Frontal cortex (tissue), 4 donors: ENCODE measurements at places on chromosomes 11 and 22. TPM values are rescaled to one million over a fixed set of nuclear protein-coding genes. Genes with fewer than 3 reads are reported as not detected.

DNA sequence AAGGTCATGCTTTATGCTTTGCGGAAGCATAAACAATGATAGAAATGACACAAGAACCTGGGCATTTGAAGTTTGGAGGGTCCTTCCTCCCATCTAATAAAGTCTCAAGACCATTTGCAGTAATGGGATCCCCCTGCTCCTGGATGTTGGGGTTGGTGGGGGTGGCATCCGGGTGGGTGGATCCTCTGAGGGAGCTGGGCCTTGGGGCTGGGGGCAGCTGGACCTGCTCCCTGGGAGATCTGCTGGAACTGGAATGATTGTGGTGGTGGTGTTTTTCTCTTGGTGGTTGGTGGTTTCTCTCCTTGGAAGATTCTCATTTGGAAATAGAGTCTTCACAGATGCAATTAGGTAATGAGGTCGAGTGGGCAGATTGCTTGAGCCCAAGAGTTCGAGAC is 2.2 kb upstream of the NAP1L4 start:
- no peak for DNase-seq

DNA sequence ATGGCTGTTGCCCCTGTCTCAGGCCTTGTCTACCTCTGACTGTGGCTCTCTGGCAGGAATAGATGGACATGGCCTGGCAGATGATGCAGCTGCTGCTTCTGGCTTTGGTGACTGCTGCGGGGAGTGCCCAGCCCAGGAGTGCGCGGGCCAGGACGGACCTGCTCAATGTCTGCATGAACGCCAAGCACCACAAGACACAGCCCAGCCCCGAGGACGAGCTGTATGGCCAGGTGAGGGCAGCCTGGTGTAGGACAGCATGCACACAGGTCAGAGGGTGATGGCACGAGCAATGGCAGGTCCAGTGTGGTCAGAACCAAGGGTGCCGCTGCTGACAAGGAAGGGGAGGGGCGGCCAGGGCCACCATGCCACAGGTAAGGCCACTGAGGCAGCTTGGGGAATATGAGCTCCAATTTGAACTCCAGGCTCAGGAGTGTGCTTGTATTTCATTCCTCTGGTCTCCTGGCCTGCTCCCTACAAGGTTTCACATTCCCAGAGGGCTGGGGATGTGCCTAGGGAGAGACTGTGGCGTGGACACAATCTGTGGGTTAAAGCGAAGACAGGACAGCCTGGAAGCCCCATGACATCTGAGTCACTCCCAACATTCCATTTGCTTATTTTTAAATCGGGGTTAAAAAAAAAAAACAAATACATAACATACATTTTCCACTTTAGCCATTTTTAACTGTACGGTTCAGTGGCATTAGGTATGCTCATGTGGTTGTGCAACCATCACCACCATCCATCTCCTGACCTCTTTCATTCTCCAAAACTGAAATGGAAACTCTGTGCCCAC is 562 bp downstream of the FOLR3 start:
- no peak for DNase-seq

DNA sequence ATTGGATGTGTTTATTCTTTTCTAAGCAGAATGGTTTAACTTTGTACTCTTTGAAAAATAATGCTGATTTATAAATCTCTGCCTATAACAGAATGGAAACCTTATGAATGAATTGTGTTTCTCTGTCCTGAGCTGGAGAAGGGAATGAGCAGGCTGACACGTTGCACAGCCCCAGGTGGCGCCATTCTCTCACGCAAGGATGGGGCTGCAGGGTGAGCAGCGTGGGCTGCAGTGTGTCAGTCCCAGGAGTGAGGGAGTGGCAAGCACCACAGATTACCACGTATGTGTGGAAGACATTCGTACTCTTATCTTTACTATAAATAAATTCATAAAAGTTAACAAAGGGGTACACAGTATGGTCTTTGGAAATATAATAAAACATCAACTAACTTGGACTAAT is 33.4 kb downstream of the FDX1 start:
- no peak for DNase-seq

DNA sequence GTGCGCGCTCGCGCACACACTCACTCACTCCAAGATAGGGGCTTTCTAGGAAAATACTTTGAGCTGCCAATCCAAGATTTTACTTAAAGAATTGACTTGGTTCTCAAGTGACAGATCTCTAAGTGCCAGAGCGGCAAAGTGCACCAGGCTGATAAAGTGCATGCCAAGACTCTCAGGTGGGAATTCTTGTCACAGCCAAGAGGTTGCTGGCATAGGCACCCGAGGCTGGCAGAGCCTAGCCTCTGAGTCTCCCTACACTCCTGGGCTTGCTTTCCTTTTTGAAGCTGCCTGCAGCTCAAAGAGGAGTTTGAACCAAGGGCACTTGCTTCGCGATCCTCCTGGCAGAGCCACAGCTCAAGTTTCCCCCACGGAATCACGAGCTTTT is 2.5 kb upstream of the ADM start:
- no peak for DNase-seq

DNA sequence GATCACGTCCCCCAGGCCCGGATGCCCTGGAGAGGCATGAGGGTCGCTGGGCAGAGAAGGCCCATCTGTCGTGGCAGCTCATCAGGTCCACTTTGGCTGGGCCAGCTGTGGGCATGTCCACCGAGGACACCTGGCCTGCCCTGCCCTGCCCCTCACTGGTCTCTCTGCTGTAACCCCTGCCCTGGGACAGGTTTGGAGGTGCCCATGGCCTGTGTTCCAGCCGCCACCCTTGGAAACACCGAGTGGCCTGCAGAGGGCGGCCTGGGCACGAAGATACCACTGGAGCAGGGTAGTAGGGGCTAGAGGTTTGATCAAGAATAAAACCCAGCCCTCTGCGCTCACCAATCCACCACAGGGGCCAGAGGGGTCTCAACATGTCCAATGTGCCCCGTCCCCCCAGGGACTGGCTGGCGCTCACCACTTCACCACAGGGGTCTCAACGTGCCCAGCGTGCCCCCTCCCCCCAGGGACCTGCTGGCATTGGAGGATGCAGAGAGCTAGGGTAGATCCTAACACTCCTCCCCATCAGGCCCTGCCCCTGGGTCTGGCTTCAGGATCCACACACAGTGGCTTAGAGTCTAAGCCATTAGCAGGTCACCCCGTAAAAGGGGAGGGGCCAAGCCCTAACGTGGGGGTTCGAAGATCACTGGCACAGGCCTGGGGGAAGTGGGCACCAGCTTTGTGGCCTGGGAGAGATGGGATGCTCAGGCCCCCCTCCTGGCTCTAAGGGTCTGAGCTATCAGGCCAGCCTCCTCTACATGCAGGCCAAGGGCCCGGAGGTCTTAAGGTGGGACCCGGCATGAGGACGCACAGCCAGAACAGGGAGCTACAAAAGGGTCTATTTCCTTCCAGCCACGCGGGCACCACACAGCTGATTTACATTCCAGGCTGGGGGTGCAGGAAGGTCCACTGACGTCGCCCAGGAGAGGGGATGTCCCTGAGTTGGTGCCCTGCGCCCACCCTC is 1.3 kb upstream of the HDAC10 start:
- DNase-seq: no peak

- no peak for DNase-seq
Measured at GRCh38 chr22:47165338-47166032, 403.0 kb downstream of the TBC1D22A start.

DNA sequence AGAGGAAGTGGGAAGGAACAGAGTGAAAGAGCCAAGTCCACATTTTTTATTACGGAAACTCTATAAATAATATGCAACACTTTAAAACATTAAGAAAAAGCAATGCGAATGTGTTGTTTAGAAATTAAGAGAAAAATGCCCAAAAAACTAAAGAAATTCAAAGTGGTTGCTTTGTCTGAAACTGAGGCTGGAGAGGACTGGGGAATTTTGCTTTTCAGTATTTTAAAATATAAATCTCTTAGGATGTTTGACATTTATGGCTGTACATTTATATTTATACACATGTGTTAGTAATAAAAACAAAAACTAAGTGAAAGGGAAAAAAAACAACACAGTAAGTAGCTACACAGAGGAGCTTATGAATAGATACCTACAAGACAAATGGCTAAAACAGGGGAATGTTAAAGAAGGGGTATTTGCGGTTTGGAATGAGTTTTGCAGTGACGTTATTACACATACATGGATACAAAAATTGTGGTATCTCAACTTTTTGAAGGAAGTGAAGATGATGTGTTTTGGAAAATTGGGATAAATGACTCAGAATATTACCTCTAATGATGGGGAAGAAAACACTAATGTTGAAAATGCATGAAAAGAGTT is 97.0 kb upstream of the DRD2 start:
- DNase-seq: no peak

APOL4 gene
- 7.7 TPM for total RNA-seq

GRCh38 chr11:86680716-86681482 is 8.5 kb upstream of the ME3 start:
- no peak for DNase-seq

RAG2 gene
- total RNA-seq: not detected

RASGRP2 gene
- 24.9 TPM for total RNA-seq

DNA sequence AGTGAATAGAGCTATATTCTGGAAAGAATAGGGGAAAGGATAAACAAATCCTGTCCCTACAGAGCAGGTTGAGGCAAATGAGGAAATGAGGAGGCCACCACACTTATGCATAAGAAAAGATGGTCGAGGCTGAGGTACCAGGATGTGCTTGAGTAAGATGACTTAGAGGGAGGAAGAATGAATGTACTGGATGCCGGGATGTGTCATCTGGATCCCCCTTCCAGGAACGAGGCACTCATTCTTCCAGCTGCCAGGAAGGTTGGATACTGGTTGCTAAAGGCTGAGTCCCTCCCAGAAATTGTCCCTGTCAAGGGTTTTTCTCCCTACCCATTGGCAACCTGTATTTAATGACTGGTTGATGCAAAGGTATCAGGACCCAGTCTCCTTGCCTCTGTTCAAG is 31.1 kb upstream of the SYT9 start:
- DNase-seq: no peak

DNA sequence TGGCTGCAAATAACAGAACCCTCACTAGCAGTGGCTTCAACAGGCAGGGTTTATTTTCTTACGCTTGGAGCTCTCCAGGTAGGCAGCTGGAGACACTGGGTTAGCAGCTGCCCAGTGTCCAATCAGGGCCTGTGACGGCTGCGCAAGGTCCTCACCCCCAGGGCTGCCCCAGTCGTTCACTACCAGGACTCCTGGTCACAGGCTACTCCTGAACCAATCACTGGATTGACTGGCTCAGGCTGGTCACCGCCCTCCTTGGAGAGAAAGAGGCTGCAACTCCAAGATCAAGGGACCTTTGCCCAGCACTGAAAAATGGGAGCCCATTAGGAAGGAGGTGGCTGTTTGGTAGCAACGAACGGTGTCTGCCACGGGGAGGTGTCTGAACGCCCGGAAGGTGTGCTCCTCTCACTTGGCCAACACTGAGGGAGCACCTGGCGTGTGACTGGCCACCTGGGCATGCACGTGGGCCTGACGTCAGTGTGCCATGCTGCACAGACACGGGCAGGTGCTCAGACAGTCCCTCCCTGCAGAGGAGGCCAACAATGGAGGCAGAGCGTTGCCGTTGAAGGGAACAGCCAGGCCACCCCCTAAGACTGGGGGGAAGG is 5.1 kb downstream of the ARSA start:
- DNase-seq: no peak

UQCR10 gene
- total RNA-seq: 47.3 TPM

EFCAB6 gene
- total RNA-seq: 9.4 TPM

GRCh38 chr11:112355726-112356125 is 95.1 kb upstream of the PLET1 start:
- DNase-seq: no peak

DNA sequence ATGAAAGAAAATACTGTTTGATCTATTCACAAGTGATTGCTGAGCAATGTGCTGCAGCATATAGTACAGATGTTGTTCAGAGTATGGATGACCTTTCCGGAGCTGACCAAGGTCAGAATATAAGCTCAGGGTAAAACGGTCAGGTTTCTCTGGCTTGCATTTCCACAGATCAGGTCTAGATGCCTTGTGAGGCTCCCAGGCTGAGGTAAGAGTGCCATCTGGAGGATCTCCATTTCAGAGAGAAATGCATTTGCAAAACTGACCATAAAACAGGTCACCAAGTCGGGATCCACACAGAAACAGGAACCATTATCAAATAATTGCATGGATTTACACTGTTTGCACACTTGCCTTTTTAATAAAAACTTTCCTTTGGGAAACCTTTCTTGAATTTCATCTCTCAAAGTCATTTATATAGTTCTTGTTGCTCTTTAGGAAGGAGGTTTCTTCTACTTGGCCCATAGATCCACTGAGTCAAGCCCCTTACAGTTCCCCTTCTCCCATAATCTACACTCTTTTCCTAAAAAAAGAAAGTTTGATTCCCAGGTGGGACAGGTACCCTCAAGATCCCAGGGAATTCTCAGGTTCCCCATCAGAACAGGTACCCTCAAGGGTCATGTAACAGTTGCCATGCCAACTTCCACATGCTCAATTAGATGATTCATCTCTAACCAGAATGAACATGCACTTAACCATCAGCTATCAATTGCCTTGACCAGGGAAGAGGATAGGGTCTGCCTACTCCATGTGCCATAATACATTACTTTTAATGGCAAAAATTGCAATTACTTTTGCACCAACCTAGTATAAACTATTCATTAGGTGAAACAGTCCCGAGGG is 25.0 kb upstream of the TMPRSS5 start:
- DNase-seq: peak; percentile 31

IGLL1 gene
- not detected for total RNA-seq

- DNase-seq: no peak
Measured at GRCh38 chr22:27903805-27904473, 15.1 kb downstream of the PITPNB start.

GRCh38 chr11:3859373-3859881 is 4.0 kb downstream of the STIM1 start:
- no peak for DNase-seq

DNA sequence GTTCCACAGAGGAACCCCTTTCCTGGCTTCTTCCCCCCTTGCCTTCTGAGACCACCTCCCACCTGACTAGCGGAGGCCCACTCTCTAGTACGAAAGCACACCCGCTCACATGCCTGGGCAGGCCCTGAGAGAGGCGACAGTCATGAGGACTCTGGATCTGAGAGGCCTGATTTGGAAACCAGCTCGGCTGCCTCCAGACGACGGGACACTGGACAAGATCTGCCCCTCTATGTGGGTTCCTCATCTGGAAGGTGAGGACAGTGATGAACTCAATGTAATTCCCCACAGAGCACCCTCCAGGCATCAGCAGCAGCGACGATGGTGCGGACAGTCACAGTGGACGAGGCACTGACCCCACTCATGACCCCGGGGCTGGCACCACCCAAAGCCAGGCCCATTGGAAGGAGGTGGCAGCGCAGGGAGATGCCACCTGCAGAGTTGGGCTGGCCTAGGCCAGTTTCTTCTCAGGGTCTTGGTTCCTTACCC is 7.5 kb downstream of the SULT4A1 start:
- DNase-seq: no peak

GRCh38 chr22:23800297-23801237 is 13.8 kb downstream of the SMARCB1 start:
- no peak for DNase-seq

GRCh38 chr11:126915430-126915829 is 85.1 kb downstream of the KIRREL3 start:
- DNase-seq: no peak

ISX gene
- not detected for total RNA-seq

GRCh38 chr11:61019832-61020405 is 48.4 kb downstream of the CD6 start:
- DNase-seq: no peak
